ENCODE measurements at places on chromosomes 11 and 22.

DNA sequence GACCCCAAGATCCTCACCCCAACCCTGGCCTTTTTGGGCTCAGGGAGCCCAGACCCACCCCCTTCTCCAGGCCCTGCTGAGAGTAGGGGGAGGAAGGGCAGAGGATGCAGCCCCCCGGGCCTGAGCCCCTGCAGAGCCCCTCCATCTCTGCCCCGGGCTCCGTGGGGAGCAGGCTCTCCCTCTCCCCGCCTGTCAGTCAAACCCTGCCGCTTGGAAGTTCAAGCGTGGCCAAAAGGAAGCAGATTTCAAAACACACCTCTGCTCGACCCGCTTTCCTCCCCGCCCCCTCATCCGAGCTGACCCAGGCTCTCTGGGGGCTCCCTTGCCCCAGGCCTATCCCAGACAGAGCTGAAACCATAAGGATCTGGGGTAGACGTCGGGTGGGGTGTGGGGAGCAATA is 39.0 kb upstream of the CD82 start:
- no peak for DNase-seq

DNA sequence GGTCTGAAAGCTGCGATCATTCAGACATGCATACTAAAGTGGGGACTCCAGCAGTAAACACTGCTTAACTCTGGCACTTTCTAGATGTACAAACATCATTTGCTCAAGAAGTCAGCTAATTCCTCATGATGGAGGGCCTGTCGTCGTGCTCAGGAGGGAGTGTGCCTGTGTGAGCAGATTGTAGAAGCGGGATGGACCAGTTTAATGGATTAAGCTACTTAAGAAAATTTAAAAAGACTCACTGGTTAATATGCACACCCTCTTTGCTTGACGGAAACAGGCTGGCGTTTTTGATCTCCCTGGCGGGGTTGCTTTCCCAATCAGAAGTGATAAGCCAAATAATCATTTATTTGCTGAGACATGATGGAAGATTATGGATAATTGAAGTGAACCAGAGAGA is 79.0 kb downstream of the LDLRAD3 start:
- DNase-seq: no peak

DNA sequence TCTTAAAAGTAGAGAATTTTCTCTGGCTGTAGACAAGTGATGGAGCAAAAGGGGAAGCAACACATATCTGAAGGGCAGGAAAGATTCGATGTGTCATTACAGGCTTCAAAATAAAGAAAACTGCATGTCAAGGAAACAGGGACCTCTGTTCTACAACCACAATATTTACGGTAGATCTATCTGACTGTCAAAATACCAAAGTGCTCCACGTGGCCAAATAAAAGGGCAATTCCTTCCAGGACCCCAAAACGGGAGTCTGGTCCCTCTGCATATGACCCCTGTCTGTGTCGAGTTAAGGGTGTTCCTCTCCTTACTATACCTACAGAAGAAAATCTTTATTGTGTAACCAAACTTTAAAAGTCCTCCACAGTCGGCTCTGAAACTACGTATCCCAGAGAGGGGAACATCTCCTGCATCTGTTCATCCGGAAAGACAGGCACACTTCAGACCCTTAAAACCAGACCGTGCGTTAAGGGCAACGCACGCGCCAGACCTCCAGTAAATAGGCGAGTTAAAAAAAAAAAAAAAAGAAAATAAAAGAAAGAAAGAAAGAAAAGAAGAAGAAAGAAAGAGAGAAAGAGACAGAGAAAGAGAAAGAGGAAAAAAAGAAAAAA is 756 bp downstream of the CLNS1A start:
- no peak for DNase-seq

DNA sequence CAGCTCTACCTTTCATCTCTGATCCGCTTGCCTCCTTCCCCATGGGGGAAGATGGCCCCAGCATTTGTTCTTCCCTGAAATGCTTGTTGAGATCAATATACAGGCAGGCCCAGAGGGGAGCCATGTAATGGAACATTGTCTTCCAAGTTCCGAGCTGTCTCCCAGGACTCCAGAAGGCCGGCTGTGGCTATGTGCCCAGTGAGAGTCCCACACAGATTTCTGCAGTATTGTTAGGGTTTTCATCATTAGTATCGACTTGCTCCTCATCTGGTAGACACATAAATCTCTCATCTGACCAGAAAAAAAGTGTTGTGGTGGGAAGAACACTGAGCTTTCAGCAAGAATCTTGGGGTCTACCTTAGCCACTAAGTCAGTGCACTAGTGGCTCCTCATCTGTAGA is 163.4 kb downstream of the TRIM29 start:
- no peak for DNase-seq

Measured in activated naive CD4-positive, alpha-beta T cell treated with anti-CD3 and anti-CD28 coated beads, Interleukin-2, amount 10 ng/mL, durations not matched to agents 7 days and 5 days (primary cell).